Esophagus squamous epithelium (tissue), 5 donors: ENCODE measurements at places on chromosomes 3 and 15.

DNA sequence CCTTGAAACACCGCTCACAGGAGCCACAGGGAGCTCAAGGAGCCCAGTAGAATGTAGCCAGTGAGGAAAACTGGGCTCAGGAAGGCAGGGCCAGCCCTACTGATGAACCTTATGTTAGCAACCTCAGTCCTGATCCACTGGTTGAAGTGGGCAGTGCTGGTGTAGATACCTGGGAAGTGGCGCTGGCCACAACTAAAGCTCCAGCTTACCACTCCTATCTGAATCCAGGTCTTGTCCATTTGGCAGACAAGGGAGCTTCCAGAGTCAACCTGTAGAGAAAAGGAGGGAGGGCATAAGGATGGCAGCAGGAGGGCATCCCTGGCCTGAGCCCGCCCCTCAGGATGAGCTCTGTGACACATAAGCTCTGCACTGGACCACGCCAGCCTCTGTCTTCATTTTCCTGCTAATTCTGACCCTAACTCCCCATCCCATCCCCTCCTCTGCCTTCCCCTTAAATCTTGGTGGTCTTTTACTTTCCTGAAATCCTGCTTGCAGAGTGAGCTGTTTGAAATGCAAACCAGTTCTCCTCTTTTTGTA, 2.1 kb upstream of the PRSS50 start:
- DNase-seq, result no peak

DNA sequence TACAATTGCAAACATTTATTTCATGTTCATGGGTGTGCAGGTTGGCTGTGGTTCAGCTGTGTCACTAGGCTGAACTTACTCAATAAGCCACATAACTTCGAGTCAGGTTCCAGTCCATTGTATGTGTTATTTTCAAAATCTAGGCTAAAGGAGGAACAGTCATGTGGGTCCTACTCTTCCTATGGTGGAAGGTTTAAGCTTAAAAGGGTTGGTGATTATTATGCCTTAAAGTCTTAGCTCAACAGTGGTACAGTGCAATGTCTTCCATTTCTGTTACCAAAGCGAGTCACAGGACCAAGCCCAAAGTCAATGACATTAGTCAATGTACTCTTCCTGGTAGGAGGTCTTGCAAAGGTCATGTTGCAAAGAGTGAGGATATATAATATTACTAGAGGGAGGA, 78.2 kb downstream of the ATG7 start:
- no peak for DNase-seq

GRCh38 chr15:93819826-93820225, 411.5 kb upstream of the MCTP2 start:
- no peak for DNase-seq

- no peak for DNase-seq
These were observed 37.2 kb downstream of the ECT2 start for GRCh38 chr3:172787746-172788145.

DNA sequence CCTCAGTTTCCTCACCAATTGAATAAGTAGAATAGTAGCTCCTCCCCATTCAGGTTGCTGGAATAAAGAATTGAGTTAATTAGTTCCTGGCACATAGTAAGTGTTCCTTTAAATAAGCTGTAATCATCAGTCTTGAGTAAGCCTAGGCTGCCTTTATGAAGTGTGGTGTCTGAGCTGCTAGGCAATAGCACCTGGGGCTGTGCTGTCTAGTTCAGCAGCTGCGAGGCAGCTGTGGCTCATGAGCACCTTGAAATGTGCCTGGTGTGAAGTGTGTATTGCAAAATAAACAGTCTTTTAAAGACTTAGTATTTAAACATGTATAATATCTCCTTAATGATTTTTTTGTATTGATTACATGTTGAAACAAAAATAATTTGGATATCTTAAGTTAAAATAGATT, 77.6 kb downstream of the TOP2B start:
- no peak for DNase-seq

- no peak for DNase-seq
These were observed 23.4 kb upstream of the PPP4R2 start for GRCh38 chr3:72973031-72973723.

DNA sequence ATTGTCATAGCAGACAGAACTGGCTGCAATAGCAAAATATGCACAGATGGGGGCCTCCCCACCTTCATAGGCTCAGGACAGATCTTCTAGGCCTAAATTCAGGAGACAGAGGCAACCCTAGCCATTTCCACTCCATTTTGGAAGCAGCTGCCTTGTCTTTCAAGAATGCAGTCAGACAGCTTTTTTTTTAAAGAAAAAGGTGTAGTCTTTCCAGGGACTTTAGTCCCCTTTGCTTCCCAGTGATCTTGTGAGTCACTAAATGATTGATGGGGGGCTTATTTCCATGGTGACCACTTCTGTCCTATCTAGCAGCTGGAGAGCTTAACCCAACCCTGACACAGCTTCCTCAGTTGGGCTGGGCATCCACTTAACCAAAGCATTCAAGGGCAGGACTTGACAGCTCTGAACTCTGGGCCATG, 165.9 kb downstream of the TPRG1 start:
- no peak for DNase-seq

GRCh38 chr3:12916159-12916558, 74.8 kb upstream of the RPL32 start:
- no peak for DNase-seq

GRCh38 chr3:157543501-157544035, 40.4 kb upstream of the VEPH1 start:
- DNase-seq, result no peak

DNA sequence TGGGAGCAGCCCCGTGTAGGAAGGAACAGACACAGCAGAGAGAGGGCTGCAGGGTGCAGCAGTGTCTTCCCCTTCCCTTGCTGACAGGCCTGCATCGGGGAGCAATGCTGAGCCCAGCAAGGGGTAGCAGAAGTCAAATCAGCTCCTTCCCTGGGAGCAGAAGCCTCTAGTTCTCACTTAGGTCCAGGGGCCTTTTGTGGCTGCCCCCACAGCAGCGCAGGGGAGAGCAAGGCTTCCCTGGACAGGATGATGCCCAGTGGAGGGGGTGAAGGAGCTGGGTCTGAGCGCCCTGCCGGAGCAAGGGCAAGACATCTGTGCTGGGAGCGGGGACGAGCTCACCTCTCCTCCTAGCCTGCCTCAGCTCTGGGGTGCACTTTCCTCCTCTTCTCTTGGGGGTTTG, 827 bp downstream of the PLCB2 start:
- no peak for DNase-seq

DNA sequence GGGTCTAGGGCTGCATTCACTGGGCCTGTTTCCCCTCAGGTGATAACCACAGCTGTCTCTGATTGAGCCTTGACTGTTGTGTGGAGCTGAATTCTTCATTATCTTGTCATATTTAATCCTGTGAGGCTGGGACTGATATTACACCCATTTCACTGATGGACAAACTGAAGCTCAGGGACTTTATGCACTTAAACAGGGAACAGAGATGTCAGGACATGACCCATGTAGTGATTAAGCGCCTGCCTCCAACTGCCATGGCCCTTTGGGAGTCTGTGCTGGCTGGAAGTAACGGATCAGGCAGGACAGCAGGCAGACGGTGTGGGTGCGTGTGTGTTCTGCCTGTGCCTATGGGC, 7.5 kb downstream of the GNAI2 start:
- DNase-seq, result no peak

- DNase-seq, result no peak
These were observed 50.7 kb upstream of the RAD18 start for GRCh38 chr3:9013782-9014563.

GRCh38 chr3:118412503-118412902, 622.1 kb downstream of the IGSF11 start:
- DNase-seq, result no peak

DNA sequence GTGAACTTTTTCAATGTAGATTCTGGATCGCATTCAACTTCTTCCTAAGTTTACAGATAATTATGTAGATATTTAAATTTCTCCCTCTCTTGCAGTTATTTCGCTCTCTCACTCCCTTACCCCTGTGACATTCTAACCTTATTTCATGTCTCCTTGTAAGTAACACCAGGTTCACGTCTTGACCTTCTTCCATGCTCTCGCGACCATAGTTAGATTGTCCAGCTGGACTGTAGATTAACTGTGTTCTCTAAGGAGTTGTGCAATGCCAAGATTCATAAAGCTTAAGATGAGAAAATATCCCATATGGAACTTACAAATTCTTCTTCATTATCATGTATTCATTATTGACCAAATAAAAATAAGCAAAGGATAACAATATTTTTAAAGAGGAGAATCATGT, 430.5 kb downstream of the GABRG3 start:
- DNase-seq, result no peak

DNA sequence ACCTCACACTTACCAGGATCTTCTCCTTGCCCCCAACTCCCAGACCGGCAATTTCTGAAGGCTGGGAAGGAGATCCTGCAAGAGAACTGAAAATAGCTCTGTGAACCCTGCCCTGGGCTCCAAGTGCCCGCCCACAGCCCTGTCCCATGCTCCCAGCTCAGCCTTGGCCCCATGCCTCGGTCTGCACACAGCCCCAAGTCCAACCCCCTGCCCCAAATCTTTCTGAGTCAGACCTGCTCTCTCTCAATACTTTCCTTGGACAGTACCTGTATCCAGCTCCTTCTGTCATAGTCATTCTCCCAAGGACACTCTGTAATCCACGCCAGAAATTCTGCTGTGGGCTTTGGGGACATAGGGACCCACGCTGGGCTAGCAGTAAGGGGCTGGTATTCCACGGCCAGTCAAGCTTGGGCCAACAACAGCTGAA, 6.3 kb upstream of the SMAD3 start:
- DNase-seq, result no peak

GRCh38 chr15:69729167-69729748, 276.6 kb downstream of the RPLP1 start:
- DNase-seq, result no peak

DNA sequence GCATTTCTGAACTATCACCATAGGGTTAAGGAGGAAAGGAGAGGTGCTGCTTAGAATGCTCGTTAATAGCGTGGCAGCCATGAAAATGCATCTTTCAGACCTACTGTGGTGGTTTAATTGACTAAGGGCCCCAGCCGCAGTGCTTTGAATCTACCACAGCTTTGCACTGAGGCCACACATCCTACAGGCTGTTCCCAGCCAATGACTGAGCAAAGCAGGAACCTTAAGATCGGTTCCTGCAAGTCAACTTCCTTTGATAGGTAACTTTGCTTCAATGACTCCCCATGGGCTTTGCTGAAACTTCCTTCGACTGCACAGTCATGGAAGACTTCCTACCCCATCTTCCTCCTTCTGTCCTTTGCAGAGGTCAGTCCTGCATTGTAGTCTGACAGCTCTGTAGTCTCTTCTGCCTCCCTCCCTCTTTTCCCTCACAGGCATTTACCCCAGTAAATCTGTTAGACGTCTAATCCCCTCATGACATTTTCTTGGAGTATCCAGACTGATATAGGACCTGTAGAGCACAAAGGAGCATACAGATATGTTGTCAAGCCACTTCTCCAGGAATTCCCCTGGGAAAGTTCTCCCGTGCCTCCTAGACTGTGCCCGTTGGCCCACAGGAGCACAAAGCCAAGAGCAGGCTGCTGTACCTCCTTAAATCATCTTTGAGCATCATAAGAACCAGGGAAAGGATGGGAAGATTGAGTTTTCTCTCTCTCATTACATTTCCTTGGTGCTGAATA, 2.6 kb upstream of the BCL2A1 start:
- DNase-seq, result no peak

GRCh38 chr3:42697289-42698051, 5.1 kb downstream of the HHATL start:
- DNase-seq, result no peak

DNA sequence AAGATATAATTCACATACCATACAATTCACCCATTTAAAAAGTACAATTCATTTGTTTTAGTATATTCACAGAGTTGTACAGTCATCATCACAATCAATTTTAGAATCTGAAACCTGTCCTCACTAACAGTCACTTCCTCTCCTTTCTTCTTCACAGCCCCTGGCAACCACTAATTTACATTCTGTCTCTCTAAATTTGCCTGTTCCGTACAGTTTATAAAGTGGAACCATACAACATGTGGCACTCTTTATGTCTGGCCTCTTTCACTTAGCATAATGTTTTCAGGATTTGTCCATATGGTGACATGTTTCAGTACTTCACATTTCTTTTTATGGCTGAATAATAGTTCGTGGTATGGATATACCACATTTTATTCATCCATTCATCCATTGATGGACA, 22.7 kb downstream of the ERICH6 start:
- no peak for DNase-seq

- DNase-seq, result no peak
These were observed 176.2 kb upstream of the THRB start for GRCh38 chr3:24670871-24671270.

GRCh38 chr3:159250961-159251360, 449.1 kb downstream of the MFSD1 start:
- no peak for DNase-seq

DNA sequence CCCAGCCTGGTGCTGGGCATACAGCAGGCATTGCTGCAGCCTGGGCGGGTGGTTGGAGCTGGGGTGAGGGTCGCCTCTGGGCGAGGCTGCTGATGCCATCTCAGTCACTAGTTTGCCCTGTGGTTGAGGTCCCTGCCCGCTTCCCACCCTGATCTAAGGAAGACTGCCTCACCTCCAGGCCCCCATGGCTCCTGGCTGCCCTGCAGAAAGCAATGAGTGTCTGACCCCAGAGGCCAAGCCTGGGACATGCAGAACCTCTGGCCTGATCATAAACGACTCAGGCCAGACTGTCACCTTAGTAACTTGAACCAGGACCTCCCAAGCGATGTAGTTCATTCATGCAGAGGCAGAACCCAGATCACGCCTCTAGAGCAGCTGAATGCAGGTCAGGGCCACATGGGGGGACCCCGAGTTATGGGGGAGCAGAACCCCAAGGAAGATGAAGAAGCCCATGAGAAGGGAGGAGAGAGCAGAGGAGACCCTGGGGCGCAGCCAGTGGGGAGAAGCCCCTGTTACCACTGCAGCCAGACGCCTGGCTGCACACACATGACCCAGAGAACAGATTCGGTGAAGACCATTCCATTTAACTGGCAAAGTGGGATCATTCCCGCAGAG, 213.9 kb downstream of the TBC1D2B start:
- DNase-seq, result no peak

GRCh38 chr3:176948151-176948550, 249.1 kb downstream of the TBL1XR1 start:
- no peak for DNase-seq

DNA sequence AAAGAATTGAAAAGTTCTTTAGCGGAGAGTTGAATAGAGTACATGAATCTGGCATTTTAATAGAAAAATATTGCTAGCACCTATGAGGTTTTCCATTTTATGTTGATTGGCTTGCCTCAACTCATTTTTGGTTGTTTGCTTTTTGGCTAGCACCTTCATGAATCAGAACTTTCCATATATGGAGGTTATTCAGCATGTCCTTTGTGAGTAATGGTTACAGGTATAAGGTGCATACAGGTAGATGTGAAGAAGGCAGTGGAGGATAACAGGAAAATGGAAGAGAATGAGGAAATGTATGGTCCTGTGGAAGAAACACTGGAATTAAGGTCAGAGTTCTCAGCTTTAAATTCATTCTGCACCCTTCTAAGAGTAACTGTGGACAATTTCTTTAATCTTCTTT, 98.1 kb upstream of the GBE1 start:
- no peak for DNase-seq

- DNase-seq, result no peak
These were observed 23.2 kb upstream of the VILL start for GRCh38 chr3:37967260-37967881.
